Glutamatergic neuron (in vitro differentiated cells): ENCODE measurements at places on chromosomes 6 and 20.

GRCh38 chr6:55617272-55617671, 38.3 kb upstream of the HMGCLL1 start:
- DNase-seq: no peak

GRCh38 chr6:129495652-129496051, 214.3 kb downstream of the ARHGAP18 start:
- no peak for DNase-seq

- no peak for DNase-seq
Observed at GRCh38 chr6:57306273-57306672, 11.2 kb upstream of the PRIM2 start.

DNA sequence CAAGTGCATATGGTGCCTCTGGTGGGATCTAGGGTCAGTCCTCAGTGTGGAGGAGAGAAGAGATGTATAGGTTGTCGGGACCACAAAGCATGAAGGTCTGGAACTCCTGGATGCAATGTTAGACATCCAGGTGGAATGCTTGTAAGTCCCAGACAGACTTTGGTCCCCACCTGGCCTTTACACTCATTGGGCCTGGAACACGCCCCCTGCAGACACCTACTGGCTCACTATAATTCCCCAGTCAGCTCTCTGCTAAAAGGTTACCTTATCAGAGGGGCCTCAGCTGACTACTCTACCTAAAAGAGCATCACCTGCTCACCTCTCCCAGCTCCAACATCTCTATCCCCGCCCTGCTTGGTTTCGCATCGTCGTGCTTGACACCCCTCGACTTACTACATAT, 41.7 kb upstream of the SIRPA start:
- DNase-seq: no peak

DNA sequence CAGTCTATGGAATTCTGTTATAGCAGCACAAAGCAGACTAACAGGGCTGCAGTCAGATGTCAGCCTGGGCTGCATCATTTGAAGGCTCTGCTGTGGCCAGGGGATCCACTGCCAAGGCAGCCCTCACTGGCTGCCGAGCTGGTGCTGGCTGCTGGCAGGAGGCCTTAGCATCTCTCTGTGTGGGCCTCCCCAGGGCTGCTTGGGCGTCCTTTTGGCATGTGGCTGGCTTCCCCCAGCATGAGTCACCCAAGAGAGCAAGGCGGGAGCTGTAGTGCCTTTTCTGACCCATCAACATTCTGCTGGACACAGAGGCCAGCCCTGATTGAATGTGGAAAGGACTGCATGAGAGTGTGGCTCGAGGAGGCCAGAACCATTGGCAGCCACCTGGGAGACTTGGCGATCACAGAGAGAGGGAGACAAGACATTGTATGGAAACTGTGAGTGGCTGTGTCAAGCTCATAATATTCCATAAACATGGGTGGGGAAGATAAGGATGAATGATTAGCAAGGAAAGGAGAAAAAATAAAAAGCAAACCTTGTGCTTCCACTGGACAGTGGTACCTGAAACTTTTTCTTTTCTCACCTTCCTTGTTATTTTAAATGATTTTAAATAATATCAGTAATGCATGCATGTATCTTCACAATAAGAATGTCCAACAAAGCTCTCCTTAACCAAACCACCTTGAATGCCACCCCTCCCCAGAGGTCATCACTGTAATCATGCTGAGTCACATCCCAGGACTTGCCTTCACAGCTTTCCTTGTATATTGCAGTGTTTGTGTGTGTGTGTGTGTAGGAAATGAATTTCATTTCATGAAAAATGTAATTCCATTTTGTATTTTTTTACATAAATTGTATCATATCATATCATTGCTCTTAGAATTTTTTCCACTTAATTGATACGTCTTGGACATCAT, 55.0 kb upstream of the VSX1 start:
- DNase-seq: no peak

GRCh38 chr6:42520786-42521607, 42.8 kb upstream of the UBR2 start:
- no peak for DNase-seq

GRCh38 chr20:60648556-60648955, 603.5 kb upstream of the CDH4 start:
- DNase-seq: no peak

DNA sequence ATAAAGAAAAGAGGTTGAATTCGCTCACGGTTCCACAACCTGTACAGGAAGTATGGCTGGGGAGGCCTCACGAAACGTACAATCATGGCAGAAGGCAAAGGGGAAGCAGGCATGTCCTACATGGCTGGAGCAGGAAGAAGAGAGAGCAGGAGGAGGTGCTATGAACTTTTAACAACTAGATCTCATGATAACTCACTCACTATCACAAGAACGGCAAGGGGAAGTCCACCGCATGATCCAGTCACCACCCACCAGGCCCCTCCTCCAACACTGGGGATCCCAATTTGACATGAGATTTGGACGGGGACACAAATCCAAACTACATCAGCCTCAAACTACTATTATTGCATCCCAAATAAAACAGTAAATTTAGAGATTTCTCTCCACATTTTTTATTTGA, 53.6 kb upstream of the CST7 start:
- no peak for DNase-seq

DNA sequence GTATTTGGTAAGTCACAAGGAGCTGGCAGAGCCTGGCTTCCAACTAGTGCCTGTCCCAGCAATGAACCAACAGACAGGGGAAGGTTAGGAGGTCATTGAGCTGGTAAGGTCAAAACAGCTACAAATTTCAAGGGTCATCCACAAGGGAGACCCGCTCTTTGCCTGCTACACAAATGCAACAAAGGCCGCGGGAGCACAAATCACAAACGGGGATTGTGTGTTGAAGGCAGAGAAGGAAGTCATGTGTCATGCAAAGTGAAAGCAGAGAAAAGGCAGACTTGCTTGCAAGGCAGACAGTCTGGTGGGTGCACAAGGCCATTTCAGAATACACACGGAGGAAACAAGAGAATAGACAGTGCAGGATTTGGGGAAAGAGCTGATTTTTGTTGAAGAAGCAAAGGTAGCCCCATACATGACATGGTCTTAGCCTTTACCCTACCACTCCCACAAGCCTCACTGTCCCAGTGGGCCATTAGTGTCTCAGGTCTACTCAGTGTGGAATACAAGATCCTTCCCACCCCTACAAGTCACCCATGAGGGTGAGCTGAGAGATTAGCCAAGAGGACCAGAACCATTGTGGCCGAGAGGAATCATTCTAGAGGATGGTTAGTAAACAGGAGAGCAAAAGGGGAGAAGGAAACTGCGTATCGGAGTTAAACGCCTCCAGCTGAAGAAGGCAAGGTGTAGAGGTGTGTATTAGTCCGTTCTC, 18.1 kb upstream of the SAMHD1 start:
- DNase-seq: no peak

DNA sequence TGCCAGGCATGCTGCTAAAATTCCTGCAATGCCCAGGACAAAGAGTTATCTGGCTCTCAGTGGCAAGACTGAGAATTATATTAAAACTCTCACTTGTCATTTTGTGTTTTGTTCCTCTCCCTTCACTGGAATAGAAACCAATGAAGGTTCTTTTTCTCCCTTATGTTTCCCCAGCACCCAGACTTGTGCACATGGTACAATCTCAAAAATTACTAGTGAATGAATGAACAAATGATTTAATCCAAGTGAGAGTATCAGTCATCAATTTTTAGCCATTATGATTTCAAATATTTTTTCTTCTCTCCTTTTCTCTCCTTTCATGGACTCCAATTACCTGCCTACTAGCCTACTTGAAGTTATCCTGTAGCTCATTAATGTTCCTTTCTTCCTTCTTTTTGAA, 70.1 kb downstream of the BCAS1 start:
- no peak for DNase-seq

DNA sequence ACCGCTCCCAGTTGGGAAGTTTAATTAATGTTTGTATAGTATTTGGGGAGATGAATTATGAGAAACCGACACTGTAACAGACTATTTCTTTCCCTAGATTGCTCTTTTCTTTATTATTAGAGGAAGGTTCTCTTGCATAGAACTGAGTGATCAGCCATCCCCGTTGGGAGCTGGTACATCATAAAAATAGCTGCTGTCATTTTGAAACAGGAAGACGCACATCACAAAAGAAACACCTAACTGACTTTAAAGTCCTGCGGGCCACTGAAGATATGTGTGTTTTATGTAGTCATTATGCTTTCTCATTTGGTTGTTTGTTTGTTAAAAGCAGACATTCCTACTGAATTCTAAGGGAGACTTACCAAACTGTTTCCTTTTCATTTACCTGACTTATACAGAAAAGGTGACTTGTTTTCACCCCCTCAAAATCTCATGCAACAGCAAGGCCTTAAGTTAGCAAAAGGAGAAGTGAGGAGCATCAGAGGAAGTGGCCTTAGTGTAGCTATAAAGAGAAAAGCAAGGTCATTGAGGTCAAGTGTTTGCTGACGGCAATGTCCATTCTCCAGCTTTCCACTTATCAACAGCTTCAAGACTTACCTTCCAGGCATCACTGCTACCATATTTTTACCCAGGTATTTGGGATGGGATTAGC, 91.0 kb downstream of the PKHD1 start:
- no peak for DNase-seq

DNA sequence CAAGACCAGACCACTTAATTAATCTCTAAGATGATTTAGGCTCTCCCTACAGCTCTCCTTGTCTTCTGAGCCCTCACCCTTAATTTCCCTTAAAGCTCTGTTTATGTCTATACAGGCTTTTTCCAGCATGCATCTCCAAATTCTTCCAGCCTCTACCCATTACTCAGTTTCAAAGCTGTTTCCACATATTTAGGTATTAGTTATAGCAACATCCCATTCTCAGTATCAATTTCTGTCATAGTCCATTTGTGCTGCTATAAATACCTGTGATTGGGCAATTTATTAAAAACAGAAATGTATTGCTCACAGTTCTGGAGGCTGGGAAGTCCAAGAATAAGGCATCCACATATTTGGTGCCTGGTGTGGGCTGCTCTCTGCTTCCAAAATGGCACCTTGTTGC, 2.3 kb upstream of the SERPINB1 start:
- no peak for DNase-seq
